GM04504 (cell line): ENCODE measurements at places on chromosomes 4 and X.

DNA sequence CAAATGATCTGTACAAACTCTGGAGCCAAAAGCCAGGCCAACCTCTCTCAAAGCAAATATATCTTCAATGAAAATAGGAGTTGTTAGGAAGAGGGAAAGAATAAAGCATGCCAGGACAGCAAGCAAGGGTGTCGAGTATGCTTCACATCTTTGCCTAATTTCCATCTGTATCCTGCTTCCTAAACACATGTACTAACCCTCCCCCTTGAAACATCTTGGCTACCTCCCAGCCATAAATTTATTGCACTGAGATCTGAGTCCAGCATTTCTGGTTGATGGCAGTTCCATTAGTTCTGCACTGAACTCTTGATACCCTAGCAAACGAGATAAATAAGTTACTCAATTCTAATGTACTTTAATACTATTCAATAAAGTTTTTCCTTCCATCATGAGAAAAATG lies 430.5 kb upstream of the TRAM1L1 start:
- DNase-seq = no peak

DNA sequence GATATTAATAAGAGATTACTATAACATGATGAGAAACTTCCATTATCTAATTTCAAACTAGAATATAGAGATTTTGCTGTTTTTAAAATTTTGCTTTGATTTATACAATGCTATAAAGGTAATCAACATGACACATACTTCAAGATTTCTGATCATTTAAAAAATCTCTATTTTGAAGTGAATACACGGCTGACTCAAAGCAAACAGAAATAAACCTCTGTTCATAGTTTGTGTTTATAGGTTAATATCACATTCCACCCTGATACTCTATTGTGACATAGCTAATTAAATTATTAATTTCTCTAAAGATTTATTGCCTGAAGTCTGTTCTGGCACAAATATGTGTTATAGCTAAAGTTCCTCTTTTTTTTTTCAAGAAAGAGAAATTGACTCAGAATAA lies 349.2 kb downstream of the TLL1 start:
- no peak for DNase-seq

- DNase-seq = no peak
Observed at GRCh38 chr4:180314972-180315371, 1928.2 kb upstream of the TENM3 start.

DNA sequence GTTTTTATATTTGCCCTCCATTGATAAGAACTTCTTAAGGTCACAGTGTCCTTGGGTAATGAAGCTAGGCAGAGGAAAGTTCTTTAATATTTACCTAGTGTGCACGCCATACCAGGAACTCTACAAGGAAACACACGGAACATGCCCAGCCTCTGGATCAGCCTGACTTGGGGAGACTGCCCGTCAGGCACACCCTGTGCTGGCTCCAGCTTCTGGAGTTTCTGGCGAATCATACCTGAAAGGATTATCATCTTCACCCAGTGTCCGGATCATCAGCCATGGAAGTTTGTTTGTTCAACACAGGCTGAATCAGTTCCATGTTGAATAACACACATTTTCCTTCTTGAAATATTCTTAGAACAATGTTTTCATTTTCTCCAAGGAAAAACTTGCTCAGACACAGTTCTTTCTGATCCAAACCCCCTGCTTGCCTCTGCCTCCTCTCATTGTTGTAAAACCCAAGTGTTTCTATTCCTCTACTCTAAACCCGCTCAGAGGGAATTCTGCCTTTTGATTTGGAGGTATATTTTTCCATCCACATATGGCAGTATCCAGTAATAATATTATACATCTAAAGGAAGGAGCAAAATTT lies 176.7 kb downstream of the SHROOM3 start:
- no peak for DNase-seq

- DNase-seq = no peak
Observed at GRCh38 chrX:110992611-110993010, 103.4 kb upstream of the PAK3 start.

GRCh38 chr4:3323071-3323481 lies 30.3 kb downstream of the RGS12 start:
- no peak for DNase-seq

DNA sequence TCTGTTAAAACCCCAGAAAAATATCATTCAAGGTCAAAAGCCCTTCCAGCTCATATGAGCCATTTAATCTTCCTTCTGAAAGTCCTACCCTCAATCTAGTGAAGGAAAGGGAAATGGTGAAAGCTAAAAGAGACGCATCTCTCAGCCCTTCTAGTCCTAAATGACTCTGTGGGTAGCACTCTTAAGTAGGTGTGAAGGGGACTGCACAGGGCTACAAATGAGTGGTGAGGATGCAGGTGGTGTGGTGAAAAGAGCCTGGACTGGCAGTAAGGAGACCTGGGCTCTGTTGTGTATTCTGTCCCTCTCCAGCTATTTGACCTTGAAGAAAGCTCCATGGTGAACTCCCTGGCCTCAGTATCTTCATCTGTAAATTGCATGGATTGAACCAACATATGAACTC lies 671.8 kb upstream of the DIPK2B start:
- DNase-seq = no peak

DNA sequence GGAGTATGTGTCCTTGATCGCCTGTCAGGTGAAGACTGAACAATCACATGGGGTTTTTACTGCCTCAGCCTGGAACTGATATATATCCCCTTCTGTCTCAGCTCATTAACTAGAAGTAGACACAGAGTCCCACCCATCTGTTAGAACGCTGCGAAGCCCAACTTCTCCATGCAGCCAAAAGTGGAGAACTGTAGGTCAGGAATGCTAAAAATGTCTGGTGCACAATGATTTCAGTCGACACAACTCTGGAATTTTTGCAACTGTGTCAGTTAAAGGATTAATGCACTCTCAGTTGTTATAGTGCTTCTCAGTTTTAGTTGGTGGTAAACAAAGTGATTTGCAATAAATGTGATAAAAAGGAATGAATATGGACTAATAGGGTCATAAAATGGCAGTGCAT lies 287.2 kb downstream of the INPP4B start:
- DNase-seq = peak; percentile 36

GRCh38 chr4:5036239-5036638 lies 15.0 kb upstream of the STK32B start:
- DNase-seq = no peak

DNA sequence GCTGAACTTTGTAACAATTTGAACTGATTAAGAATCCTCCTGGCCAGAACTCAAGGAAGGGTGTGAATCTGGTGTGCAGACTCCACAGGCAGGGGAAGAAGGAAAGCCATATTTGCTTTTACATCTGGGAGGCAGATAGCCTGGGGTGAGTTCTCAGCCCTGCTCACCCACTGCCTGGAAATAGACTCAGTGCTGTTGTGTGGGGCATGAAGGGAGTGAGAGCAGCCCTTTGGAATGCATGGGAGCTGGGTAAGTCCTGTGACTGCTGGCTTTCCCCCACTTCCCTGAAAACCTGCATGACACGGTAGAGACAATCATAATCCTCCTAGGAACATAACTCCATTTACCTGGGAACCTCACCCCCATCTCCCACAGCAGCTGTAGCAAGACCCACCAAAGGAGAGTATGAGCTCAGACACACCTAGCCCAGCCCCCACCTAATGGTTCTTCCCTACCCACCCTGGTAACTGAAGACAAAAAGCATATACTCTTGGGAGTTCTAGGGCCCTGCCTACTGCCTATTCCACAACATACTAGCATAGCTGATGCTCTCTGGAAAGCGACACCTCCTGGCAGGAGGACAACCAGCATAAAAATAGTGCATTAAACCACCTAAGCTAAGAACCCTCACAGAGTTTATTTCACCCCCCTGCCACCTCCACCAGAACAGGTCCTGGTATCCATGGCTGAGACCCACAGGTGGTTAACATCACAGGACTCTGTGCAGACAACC lies 59.3 kb upstream of the UBQLN2 start:
- DNase-seq = peak; percentile 9

DNA sequence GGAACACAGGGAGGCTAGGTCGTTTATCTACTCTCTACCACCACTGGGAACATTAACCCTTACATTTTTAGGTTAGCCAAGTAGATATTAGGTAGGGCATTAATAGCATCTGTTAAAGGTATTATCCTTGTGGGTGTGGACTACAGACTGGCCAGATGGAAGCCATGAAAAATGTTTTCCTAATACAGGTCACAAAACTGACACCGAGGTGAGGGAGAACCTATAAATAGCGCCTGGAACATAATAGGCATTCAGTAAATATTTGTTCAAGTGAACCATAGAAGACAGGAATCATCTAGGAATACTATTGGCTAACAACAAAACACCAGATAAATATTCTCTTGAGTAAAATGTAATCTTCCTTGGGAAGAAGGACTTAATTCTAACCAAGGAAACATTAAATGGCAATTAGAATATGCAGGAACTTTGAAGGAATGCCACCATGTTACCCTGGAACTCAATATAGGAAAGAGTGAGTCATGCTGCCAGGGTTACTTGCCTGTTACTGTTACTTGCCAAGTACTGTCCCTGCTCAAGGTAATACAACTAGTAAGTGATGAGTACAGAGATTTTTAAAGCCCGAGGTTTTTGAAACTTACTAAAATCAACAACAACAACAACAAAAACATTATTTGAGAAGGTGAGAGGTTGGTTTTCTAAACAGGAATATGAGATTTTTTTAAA lies 79.0 kb downstream of the SOX3 start:
- no peak for DNase-seq

DNA sequence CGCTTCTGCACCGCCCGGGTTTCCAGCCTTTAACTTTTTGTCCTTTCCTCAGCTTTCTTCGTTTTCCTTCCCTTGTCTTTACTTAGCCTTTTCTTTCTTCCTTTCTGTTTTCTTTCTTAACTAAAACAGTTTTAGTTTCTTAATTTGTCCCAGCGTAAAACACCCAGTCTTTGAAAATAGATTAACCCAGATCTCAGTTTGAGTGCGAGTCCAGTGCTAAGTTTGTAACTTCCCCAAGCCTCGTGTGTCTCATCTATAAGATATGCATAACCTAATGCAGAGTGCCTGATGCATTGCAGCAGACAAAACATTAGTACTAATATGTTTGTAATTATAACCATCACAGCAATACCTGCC lies 460 bp upstream of the GEMIN8 start:
- DNase-seq = no peak
